ENCODE measurements at places on chromosomes 4 and X.

DNA sequence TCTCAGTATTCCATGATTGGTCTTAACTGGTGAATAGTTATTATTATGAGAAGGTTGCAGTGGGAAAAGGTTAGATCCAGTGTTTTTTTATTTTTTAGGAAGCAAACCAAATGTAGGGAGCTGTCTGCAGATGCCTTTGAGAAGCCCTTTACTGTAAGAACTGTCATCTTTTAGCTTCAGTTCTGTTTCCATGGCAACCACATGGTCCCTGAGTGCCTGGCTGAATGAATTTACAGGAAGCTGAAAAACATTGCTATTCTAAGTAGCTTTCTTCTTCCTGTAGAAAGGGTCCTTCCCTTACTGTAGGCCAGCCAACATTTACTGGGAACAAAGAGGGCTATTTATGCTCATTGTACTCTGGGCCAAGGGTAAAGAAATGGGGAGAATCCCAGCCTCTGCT lies 103.3 kb downstream of the DCLK2 start:
- peak; percentile 73 for DNase-seq

DNA sequence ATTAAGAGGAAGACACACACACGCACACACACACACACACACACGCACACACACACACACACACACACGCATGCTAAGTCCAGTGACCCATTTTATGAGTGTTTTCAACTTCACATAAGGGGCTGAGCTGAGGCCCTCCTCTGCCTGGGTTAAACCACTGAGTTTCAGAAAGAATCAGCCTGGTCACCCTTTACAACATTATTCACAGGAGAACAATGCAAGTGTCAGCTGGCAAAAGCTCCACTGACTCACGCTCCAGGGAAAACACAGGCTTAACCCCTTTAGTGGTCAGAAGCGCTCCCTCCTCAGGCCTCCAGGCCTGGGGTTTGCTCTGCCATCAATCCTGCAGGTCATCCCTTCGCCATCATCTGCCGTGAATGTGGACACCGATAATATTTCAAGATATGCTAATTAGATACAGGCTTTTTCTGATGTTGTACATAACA lies 46.9 kb downstream of the ACOX3 start:
- DNase-seq: peak; percentile 97

DNA sequence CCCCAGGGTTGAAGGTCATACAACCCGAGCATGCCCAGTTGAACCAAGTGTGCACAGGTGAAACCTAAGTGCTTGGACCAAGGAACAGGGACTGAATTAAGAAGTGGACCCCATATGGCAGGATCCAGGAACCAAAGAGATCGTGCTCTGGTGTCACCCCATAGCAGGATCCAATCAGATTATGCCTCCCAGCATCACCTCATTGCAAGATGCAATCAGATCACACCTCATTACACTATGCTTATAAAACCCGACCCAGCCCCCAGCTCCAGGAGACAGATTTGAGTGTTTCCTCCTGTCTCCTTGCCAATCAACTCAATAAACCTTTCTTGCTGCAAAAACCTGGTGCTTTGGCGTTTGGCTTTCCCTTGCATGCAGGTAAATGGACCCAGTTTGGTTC lies 37.6 kb downstream of the EFHC2 start:
- no peak for DNase-seq

DNA sequence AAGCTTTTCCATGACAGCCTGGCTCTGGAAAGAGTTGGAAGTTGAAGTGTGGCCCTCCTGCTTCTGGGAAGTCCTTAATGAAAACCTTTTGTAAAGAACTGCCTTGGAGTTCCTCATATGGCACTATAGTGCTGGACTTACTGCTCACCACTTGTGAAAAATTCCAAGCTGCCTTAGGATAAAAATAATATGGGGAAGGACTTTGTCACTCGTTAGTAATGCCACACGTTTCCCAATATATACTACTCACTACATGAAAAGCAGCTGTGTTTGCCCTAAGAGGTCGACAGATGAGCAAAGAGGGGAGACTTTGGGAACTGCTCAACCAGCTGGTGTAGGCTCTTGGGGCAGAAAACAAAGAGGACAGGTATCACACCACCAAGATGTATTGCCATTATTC lies 11.7 kb downstream of the OPHN1 start:
- no peak for DNase-seq

- no peak for DNase-seq
Observed at GRCh38 chrX:120750381-120750780, 120.5 kb upstream of the C1GALT1C1 start.

- no peak for DNase-seq
Observed at GRCh38 chr4:186924723-186925122, 201.1 kb upstream of the FAT1 start.
